MG63 (cell line): ENCODE measurements at places on chromosomes 6 and 20. TPM values are rescaled to one million over a fixed set of nuclear protein-coding genes. Genes with fewer than 3 reads are reported as not detected.
A peak's percentile ranks its signal among the peaks of the same experiment; 100 is the strongest.

DNA sequence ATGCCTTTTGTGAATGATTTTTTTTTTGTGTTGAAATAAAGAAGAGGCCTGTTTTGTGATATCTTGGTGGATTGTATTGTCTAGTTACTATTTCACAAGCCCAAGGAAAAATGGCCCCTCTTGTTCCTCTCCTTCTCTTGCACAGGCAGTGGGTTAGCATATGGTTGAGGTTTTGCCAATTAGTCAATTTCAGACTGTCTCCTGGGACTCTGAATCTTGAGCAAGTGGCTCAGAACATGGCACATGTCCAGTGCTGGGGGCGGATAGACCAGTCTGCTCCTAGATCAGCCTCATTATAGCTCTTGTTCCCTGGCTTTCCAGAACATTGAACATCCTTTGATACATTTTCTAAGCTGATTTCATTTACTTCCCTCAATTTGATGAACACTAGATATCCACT lies 589.2 kb downstream of the PHF3 start:
- peak; percentile 46 for DNase-seq

GRCh38 chr20:25509084-25509483 lies 76.2 kb downstream of the NINL start:
- no peak for DNase-seq

DNA sequence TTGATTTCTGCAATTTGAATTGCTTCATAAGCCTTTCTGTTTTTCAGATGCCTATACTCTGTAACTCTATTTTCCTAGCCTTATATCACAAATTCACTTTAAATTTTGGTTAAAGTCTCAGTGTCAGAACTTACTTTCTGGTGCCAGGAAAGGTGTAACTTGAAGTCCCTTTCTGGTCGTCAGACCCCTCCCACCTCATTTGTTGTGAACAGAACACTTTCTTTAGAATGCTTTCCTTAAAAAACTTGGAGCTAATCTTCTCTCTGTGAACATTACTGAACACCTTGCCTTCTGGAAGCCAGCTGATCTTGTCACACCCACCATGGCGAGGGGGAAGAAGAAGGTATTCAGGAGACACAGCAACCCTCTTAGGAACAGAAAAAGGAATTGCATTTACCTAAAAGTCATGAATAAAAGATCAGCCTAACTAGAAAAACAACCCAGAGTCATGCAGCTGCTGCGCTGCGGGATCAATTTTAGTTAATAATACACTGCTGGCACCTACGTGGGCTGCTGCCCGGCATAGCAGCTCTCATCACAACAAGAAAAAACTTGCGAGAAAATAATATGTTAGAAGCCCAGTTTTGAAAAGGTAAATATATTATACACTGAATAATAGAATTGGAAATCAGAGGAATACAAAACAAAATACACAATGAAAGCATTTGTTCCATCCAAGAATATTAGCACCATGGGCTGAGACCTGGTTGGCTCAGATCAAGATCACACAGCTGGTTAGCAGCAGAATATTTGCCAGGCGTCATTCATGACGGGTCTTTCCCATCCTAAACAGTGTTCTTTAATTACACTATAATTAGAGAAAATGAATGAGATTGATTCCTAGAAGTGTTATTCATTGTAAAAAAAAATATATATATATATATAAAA lies 5.8 kb upstream of the FAM217A start:
- no peak for DNase-seq

GRCh38 chr20:57890202-57890800 lies 180.5 kb upstream of the PMEPA1 start:
- no peak for DNase-seq

DNA sequence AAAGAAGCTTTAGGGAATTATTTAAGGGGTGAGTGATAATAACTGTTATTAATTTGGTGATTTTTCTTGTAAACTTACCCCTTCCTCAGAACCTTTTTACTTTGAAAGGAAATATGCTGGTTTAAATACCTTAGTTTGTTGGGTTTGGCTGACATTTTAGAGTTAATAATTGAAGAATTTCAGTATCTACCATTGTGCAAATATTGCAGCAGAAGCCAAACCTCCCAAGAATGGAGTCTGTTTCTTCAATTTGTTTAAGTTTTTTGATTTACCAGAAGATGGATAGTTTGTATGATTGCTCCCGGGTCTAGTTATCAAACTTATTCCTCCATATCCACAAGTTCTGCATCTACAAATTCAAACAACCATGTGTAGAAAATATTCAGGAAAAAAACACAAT lies 77.1 kb downstream of the ATRN start:
- DNase-seq, result no peak

GRCh38 chr20:56940466-56940865 lies 311.4 kb downstream of the TFAP2C start:
- no peak for DNase-seq

GRCh38 chr6:138227316-138227781 lies 9.1 kb upstream of the PBOV1 start:
- no peak for DNase-seq

The ENPP4 gene
- total RNA-seq, result 2.6 and 3.6 TPM in 2 replicates

GRCh38 chr6:169380493-169380892 lies 126.8 kb upstream of the THBS2 start:
- no peak for DNase-seq

The APCDD1L gene
- not detected in 2 replicates for total RNA-seq

The OR2B6 gene
- total RNA-seq, result not detected in 2 replicates

The SOX12 gene
- 2.1 and 3.1 TPM in 2 replicates for total RNA-seq

DNA sequence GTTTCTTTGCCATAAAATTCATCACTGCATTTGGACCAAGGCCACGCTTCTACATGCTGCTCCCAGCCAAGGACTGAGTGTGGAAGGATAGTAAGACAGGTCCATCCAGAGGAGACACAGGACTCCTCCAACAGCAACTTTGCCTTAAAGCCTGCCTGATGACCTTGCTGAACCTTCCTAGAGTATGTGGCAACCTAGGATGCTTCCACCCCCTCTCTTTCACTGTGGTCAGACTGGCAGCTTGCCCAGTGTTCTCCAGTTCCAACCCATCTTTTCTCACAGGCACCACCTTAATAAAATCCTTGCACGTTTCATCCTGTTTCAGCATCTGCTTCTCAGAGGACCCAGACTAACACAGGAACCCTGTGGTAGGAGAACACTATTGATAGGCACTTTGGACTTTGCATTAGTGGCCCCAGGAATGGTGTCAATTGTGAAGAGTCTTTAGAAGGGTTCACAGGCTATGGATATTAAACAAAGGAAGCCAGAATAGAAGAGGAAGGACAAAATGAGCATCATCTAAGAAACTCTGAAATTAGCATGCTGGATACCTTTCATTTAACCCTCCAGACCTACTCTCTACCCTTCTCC lies 2.4 kb upstream of the PKHD1 start:
- no peak for DNase-seq

DNA sequence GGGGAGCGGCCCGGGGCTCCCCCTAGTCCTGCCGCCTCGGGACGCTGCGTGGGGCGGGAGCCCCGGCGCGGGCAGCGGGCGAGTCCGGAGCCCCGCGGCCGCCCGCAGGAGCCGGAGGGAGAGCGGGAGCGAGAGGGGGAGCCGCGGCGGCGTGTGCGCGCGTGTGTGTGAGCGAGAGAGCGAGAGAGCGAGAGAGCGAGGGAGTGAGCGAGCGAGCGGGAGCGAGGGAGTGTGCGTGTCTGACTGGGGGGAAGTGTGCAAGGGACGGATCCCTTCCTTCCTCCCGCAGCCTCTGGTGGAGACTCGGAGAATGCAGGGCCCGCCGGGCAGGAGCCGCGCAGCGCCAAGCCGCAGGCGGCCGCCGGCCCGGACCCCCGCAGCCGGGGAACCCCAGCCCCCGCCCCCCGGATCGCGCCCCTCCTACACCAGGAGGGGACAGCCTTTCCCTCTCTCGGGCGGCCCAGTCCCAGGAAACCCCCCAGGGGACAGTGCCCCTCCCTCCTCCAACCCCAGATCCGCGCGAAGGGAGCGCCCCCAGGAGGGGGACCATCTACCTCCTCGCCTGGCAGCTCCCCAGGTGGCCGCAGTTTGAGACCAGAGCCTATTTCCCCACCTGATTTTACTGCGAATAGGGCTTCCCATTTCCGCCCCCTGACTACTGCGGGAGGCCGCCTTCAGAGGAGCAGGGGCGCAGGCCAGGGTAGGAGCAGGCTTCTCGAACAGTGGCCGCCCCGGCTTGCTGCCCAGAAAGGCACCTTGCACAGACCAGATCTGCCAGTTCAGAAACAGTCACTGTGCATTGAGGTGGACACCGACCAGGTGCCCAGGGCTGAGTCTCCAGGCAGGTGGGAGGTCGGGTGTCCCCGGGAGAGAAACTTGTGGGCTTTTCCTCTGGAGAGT lies at the start of gene CDH22:
Gene CDH22, minus strand, starts transcription at position 241 of the 900 bp plus-strand sequence. CDS start 57,204 bp downstream, outside the sequence.
- peak; percentile 53 for DNase-seq

DNA sequence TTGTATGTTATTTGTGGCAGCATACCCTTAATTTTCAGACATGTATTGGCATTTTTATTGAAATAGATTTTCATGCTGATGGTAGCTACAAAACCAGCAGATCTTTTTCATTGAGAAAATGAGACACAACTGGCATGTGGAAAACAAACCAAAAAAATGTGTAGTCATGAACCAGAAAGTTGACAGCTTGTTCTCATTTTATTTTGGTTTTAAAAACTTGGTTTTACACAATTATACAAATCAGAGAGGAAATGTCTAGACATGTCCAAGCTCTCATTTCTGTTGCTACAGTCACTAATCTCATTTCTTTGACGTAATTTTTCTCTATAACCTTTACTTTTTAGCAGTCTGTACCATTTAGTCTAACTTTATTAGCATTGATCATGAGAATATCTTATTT lies 85.4 kb downstream of the GRIK2 start:
- DNase-seq, result no peak

The CARMIL1 gene
- total RNA-seq, result 3.4 and 6.5 TPM in 2 replicates

GRCh38 chr20:38842026-38842425 lies 36.5 kb downstream of the PPP1R16B start:
- no peak for DNase-seq

DNA sequence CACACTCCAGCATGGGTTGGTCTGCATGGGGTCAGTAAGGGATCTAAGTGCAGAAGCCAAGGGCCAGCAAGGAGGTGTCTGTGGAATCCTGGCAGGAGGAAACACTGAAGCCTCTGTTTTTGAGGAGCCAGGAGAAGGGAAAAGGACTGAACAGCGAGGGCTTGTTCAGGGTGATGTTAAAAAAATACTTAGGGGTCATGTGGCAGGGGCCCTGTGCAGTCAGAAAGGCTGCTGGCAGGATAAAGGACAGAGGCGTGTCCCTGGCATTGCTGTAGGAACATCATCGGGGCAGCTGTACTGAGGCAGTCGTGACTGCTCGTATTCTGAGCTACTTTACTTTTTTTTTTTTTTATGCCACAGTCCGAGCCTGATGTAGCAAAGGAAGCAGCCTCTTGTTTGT lies 127.1 kb upstream of the ZFP64 start:
- no peak for DNase-seq

- no peak for DNase-seq
Measured at GRCh38 chr20:62430866-62431447, 3.6 kb upstream of the RBBP8NL start.

GRCh38 chr6:142566628-142567396 lies 265.0 kb downstream of the ADGRG6 start:
- DNase-seq, result peak; percentile 22

The TP53TG5 gene
- total RNA-seq, result not detected in 2 replicates

DNA sequence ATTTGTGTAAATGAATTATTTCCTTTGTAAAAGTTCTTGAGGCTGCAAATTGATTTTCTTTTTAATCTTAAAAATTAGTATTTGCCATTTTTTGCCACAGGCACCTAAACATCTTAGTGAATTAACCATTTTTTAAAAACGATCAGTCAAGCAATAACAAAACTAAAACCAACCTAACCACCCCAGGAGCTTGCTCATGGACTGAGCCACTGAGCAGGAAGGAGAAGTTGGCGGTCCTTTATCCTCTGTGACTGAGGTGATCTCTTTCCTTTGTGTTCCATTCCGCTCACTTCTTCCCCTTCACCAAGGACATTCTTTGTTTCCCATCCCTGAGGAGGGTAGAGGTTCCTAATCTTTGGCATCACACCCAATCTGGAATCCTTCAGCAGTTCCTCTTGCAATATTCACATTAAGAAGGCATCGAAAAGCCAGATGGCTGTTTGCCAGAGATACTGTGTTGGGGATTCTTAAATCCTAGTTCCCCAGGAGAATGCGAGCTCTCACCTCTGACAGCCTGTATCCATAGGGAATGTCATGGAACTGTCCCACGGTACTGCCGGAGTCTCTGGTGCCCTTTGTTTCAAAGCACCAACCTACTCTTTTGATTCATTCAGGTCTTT lies 30.5 kb downstream of the RPRD1B start:
- no peak for DNase-seq

DNA sequence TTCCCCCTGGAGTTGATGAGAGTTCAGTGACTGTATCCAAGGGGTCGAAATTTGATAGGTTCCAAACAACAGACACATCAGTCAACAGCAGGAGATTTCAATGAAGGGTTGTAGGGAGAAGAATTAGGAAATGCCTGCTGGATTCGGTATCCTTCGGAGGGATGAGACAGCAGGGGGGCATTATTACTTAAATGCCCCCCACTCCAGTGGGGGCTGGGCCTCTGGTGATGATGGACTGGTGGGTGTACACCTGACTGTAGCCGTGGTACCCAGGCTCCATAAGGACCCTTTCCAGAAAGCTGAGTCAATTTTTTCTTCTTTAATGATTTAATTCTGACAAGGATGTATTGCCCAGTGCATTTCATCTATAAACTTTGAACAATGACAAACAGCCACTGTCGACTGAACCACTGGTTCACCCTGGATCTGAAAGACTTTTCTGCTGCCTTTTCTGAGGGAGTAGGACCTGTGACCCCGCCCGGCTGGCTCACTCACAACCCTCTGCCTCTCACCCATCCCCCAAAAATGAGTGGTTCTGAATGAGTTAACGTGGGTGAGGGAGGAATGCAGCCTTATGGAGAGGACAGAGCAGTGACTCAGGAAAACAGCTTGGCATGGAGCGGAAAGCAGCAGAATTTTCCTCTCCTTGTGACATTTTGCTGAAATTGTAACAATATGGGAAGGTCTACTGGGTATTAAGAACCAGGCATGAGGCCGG lies 41.0 kb downstream of the ZMYND8 start:
- DNase-seq, result peak; percentile 93

DNA sequence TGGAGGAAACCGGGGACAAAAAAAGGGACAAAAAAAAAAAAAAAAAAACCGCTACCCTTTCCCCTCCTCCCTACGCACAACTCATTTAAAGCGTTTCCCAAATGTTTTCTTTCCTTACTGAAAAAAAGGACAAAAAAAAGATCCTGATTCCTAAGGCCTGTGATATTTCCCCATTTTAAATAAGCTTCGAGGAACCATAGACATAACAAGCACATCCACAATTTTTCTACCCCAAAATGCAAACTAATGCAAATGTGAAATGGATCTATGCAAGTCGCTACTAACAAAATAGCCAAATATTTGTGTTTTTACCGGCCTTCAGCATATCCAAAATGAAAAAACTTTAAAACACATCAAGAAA lies 1.4 kb upstream of the ZNF217 start:
- no peak for DNase-seq
